Activated CD4-positive, alpha-beta T cell treated with anti-CD3 and anti-CD28 coated beads for 36 hours (primary cell): ENCODE measurements at places on chromosomes 13 and 19.

DNA sequence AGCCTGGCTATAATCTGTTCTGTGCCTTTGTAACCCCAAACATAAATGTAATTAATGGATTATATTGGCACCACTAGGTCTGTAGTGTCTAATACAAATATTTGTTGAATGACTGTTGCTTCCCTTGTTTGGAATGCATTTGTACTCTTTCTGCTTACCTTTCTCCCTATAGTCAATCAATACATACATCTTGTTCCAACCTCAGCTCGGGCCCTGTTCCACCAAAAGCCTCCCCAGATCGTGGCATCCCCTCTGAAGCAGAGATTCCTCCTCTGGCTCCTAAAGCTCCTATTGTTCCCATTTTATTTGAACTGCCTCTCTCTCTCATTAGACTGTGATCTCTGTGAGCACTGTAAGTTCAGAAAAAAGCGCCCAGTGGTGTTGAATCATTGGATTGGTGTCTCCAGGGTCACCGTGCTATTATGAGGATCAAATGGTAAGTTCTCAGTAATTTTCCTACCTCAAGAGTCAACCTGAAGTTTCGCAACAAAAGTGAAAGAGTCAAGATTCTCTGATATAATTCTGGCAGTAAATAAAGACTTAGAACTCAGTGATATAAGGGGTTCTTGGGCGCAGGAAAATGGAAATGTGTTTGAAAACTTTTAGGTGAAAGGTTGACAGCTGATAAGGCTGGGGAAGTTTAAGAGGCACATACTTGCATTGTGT lies 151.5 kb downstream of the KLF5 start:
- no peak for DNase-seq

- no peak for DNase-seq
Observed at GRCh38 chr13:66402546-66402945, 827.6 kb downstream of the PCDH9 start.

DNA sequence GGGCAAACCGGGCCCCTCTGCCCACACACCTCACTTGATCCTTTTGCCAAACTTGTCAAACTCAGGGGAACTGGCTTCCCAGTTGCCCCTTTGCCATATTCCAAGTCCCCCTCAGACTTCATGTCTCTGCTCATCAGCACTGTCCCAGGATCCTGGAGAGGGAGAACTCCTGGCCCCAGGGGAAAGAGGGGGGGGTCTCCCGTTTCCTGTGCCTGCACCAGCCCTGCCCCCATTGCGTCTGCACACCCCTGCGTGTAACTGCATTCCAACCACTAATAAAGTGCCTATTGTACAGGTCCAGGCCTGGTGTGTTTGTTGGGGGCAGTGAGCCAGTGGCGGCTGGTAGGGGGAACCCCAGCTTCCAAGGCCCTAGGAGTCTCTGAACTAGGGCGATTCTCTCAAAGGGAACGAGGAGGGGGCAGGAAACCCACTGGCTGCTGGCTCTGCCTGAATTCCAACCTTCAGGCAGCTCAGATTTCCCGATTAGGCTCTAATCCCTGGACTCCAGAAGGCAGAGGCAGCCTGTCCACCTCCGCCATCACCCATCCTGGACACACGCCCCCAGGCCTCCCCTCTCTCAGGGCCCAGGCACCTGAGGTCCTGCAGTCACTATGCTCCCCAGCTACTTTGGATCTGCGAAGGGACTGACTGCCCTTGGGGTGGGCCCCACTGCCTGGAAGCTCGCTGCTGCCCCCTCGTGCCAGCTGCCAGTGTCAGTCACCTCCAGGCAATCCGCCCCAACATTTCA lies 9.7 kb upstream of the ILF3 start:
- DNase-seq, result peak; percentile 91

DNA sequence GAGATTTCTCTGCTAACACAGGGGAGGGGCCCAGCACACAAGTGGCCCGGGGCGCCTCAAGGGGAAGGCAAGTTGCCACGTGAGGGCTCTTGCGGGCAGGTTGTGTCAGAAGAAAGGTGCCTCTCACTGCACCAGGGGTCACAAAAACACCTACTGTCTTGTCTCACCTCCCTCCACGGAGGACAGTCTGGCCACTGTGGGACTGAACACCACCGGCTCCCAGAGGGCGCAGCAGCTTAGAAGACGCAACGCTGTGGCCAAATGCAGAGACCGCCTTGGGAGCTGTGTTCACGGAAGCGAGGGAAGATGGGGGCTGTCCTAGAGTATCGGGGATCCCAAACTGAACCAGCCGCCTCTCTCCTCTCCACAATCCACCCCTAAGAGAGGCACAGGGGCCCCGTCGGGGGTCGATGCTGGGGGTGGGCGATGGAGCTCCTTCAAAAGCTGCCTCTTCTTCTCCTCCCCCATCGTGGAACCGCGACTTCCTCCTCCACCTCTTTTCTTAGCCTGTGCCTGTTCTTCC lies 177.5 kb downstream of the FOXO1 start:
- peak; percentile 26 for DNase-seq

GRCh38 chr19:5637971-5638370 lies 15.1 kb downstream of the SAFB start:
- DNase-seq, result no peak

GRCh38 chr19:49954933-49955332 lies 6.0 kb downstream of the SIGLEC11 start:
- no peak for DNase-seq

- no peak for DNase-seq
Observed at GRCh38 chr19:38658462-38659306, 11.2 kb downstream of the ACTN4 start.

DNA sequence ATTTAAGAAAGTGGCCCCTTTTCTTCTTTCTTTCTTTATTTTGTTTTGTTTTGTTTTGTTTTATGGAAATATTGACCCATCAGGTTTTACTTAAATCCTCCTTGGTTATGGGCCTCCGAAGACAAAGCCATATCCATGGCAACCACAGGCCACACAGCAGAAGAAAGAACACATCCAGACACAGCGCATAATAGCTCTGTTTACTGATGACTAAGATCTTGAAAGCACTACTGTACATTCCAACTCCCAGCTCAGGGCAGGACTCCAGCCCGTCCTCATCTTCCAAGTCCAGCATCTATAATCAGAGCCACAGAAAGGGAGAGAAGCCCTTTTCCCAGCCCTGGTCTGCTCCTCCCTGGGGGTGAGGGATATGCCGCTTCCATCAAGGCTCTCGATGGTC lies 84.3 kb downstream of the NUFIP1 start:
- DNase-seq, result no peak

GRCh38 chr13:50589139-50589538 lies 254.4 kb downstream of the DLEU7 start:
- peak; percentile 17 for DNase-seq

- DNase-seq, result no peak
Observed at GRCh38 chr19:31716826-31717225, 367.6 kb upstream of the TSHZ3 start.

DNA sequence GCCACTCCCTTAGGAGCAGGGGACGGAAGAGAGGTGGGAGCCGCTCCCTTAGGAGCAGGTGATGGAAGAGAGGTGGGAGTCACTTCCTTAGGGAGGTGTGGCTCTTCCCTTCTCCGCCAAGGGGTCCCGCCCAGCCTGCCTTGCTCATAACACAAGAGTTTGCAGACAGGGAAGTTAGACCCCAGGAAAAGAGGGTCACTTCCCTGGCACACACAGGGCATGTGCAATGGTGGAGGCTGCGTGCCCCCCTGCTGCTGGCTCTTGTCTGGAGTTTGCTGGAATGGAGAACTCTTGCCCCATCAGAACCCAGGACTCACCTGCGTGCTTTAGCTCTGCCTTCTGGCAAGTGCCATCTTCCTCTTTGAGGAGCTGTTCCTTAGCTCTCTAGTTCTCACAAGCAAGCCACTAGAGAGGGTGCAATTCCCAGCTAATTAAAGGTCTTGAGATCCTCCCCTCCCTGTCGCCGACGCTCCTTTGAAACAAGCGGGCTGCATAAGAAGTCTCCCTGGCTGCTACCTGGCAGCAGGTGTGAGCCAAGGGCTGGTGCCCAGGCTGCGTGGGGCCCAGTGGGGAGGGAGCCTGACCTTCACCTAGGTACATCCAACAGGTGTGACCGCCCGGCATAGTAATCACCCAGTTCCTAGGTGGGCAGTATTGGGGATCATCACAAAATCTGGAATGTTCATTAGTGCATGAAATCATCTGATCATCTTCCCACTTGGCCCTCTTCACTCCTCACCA lies 281.6 kb downstream of the ZNF536 start:
- DNase-seq, result no peak

GRCh38 chr13:111295886-111296285 lies 24.6 kb upstream of the TEX29 start:
- no peak for DNase-seq

- DNase-seq, result no peak
Observed at GRCh38 chr19:10975374-10976130, 14.7 kb downstream of the SMARCA4 start.

DNA sequence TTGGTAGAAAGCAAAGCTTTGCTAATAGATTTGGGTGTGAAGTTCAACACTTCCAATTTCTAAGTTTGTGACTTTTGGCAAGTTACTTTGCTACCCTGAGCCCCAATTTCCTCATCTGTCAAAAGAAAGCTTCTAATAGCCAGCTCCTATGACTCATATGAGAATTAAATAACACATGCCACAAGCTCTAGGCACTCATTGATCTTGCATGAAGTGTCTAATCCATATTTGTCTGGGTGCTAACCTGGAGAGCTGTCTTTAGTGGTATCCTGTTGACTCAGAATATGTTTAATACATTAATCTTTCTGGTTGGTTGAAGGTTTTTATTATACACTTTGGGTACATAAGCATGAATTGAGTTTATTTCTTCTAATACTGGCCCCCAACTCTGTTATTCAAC lies 188.8 kb downstream of the POSTN start:
- DNase-seq, result no peak

- DNase-seq, result no peak
Observed at GRCh38 chr13:114074671-114075315, 57.6 kb downstream of the RASA3 start.

DNA sequence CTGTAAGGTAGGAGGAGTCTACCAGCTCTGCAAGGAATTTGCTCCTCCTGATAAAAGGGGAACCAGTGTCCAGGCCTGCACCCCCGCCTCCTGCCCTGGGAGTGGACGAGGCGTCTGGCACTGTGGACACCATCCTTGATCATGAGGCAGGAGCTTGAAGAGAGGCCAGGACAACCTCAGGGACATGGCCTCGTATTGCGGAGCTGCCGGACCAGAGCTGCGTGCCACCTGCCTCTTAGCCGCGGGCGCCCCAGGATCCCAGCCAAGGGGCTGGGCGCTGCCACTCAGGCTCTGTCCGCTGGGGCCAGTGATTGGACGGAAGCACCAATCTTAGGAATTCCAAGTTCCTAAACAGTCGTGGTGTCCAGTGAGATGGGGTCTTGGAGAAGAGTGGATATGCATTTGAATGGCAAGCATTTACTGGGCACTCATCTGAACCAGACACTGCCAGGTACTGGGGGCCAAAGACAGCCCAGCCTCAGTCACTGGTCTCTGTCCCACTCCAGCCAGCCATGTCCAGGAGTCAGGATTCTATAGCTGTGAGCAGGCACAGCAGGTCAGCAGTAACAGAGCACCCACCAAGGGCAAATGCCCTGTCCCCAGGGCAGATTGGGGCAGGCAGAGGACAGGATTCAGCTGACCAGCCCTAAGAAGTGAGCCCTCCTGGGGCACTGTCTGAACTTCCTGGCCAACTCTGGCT lies 39.1 kb upstream of the ANKRD10 start:
- no peak for DNase-seq

GRCh38 chr13:26422036-26422435 lies 135.4 kb upstream of the WASF3 start:
- DNase-seq, result no peak

GRCh38 chr19:47274891-47275761 lies 441 bp downstream of the INAFM1 start:
- DNase-seq, result no peak

DNA sequence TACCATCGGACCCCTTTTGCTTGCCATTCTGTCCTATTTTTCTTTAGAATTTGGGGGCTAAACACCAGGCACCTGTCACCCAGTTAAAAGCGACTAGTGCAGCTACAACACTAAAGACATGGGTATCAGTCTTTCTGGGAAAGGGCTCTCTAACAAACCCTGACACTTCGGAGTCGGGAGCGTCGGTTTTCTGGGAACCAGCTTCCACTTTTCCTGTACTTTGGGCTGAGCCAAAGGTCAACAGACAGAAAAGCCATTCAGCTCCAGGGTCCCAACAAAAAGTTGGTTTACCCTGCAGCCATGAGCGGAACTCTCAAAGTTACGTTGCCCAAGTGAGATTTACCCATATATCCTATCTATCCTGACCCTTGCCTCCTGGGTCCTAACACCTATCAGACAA lies 337.0 kb upstream of the SLITRK5 start:
- DNase-seq, result no peak

DNA sequence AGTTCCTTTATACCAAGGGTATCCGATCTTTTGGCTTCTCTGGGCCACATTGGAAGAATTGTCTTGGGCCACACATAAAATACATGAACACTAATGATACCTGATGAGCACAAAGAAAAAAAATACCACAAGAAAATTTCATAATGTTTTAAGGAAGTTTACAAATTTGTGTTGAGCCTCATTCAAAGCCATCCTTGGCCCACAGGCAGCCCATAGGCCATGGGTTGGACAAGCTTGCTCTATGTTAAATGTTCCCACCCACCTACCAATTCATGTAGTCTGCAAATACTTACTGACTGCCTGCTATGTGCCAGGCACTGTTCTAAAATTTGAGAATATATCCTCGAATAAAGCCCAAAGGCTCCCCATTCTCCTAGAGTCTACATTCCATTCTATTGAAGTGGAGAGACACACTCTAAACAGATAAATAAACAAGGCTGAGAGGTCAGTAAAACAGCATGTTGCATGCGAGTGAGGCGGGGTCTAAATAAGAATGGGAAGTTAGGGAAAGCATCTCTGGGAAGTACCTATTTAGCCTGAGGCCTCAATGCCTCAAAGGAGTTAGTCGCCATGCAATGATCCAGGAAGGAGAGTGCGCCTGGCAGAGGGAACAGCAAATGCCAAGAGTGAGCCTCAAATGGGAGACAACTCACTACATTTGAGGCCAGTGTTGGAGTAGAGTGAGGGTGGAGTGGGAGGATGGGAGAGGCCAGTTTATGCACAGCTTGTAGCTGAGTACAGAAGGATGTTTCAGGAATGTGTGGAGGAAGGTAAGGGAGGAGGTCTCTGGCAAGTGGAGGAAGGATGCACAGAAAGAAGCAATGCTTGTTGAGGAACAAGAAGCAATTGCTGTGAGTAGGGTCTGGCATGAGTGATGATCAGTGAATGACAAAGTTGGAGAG lies 52.5 kb upstream of the CLDN10 start:
- DNase-seq, result no peak

GRCh38 chr19:50764409-50764808 lies 5.9 kb upstream of the GPR32 start:
- DNase-seq, result no peak

DNA sequence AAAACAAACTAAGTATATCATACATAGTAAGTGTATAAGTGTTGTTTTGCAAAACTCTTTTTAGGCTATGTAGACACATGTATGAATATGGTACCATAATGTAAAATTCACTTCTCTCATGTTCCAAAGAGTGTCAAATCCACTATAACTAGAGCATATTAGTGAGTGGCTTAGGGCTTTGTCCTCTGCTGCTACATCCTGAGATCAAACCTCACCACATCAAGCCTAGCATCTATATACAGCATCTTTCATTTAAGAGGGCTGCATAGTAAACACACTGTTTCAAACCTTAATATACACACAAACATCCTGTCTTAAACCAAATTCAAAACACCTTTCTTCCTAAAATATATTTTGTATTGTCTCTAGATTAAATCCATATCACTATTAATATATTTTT lies 38.7 kb downstream of the ELF1 start:
- DNase-seq, result no peak

GRCh38 chr13:95797016-95797415 lies 120.1 kb downstream of the DNAJC3 start:
- no peak for DNase-seq

- no peak for DNase-seq
Observed at GRCh38 chr19:18401580-18402112, 4.2 kb upstream of the LRRC25 start.
